ENCODE measurements at places on chromosomes 12 and 14. TPM values are rescaled to one million over a fixed set of nuclear protein-coding genes. Genes with fewer than 3 reads are reported as not detected.

DNA sequence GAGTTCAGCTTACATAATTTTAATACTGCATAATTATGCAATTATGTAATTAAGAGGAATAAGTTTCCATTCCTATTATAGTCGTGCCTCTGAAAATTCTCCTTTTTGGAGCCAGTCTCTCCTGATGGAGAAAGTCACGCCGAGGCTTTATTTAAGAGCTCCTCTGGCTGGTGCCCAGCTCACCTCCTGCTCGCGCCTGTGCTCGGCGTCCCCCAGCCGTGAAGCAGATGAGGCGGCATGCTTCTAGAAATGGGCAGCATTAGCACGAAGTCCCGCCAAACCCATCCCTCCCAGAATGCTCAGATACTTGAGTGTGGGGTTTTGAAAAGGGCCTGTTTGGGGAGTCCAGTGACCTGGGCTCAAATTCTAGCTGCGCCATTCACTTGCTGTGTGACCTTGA is 153.0 kb downstream of the PHETA1 start:
- H3K27ac ChIP-seq, result no peak overlapping the region
- H3K36me3 ChIP-seq, result no peaks in the 10 kb centered on the region
- DNase-seq, result no peak
- no peak overlapping the region for H3K4me3 ChIP-seq
- H3K27me3 ChIP-seq, result no peaks in the 10 kb centered on the region
- no peaks in the 10 kb centered on the region for H3K4me1 ChIP-seq

DNA sequence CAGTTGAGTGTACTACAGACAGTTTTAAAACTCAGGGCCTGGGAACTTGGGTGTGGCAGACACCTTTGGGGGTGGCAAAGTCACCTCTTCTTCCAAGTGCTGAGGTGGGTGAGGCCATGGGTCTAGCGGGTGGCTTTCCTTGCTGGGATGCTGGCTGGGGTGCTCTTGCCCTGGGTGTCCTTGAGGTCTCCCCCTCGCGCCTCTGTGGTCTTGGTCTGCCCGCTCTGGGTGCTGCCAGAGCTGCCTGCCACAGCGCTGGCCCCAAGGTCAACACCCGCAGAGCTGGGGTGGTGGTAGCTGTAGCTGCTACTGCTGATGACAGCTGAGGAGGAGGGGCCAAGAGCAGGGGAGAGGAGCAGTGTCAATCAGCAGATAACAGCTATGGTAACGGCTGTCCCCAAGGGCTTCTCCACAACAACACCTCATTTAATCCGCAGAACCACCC is 6.8 kb downstream of the KRT74 start:
- no peak for DNase-seq
- no peaks in the 10 kb centered on the region for H3K27me3 ChIP-seq
- H3K4me3 ChIP-seq, result no peak overlapping the region
- H3K36me3 ChIP-seq, result no peaks in the 10 kb centered on the region
- no peak overlapping the region for H3K27ac ChIP-seq

DNA sequence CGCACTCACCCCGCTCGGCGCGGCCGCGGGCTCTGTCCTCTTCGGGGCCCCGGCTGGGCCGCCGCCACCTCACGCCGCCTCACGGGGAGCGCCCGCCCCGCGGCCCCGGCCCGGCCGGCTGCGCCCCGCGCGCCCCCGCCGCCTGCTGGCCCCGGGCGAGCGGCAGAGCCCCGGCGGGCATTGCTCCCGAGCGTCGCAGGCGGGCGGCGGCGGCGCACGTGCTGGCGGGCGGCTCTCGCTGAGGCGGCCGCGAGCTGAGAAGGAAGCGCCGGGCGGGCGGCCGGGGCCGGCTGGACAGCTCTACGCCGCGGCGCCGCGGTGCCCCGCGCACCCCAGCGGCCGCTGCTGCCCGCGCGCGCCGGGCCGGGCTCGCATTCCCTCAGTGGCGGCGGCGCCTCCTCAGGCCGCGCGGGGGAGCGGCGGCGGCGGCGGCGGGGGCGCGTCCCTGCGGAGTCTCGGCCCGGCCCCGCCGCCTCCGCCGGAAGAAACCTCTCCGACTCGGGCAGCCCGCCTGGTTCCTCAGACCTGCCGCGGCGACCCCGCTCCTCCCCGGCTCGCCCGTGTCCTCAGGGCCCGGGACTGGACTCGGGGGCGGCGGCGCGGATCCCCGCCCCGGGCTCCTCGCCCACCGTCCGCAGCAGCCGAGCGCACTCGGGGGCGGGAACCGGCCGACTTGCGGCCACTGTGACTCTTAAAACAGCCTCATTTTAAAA is at the start of gene PITPNM2:
TSS of gene PITPNM2 (minus strand) at position 347 of the 713 bp plus-strand sequence. CDS start 116,500 bp downstream, outside the sequence.
- DNase-seq, result peak; percentile 79
- H3K36me3 ChIP-seq, result no peaks in the 10 kb centered on the region
- peak within 1 kb of the TSS; percentile 88 for H3K27ac ChIP-seq
- peak within 1 kb of the TSS; percentile 82 for H3K4me3 ChIP-seq
- peaks cover 2% of the 10 kb centered on the region for H3K4me1 ChIP-seq

GRCh38 chr14:45381091-45381490 is 128.1 kb upstream of the MIS18BP1 start:
- H3K4me1 ChIP-seq, result no peaks in the 10 kb centered on the region
- DNase-seq, result no peak
- H3K4me3 ChIP-seq, result no peak overlapping the region
- no peaks in the 10 kb centered on the region for H3K36me3 ChIP-seq

DNA sequence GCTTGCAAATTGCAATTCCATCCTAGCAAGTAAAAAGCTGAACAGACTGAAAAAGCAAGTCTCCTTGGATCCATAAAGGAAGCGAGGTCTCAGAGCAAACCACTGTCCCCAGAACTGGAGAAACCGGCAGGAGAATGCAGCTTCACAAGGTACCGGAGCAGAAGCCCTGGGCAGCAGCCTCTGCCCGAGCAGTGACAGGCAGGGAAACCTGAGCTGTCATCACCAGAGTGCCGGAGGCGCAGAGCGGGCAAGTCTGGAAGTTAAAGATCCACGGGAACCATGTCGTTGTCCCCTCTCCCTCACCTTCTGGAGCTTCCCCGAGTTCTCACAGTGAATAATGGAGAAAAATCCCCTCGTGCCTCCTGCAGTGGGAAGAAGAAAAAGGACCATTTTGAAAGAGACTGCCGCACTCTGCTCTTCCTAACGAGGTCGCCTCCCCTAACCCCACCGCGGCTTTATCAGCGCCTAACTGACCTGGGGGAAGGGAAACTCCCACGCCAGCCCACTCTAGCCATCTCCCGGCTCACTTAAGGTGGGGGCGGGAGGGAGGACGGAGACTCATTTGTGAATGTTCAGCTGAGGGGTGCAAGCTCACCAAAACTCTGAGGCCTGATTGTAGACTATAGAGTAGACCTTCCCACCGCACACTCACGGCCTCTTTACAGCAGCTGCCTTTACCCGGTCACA is 27.8 kb downstream of the FBXL14 start:
- no peaks in the 10 kb centered on the region for H3K36me3 ChIP-seq
- H3K27ac ChIP-seq, result no peak overlapping the region
- DNase-seq, result no peak
- no peaks in the 10 kb centered on the region for H3K27me3 ChIP-seq

DNA sequence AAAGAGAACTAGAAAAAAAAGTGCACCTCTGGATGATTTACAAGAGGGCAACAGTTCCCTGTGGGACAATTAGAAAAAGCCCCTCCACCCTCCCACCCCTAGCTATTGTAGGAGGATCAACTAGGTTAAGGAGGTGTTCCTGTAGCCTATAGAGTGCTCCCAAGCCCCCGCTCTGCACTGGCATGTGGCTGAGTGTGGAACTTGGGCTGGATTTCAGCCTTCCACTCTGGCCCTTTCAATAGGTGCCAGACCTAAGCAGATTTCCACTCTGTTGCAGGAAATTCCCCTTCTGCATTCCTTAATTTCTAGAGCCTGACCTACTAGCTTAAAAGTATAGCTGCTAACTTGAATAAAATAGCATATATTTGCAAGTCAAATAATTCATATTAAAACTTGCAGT is 2.8 kb downstream of the NFATC4 start:
- H3K27ac ChIP-seq, result peak overlapping the region; percentile 96
- no peaks in the 10 kb centered on the region for H3K27me3 ChIP-seq
- H3K36me3 ChIP-seq, result peaks cover 3% of the 10 kb centered on the region
- no peak overlapping the region for H3K4me3 ChIP-seq

GRCh38 chr14:96217376-96217913 is 12.8 kb downstream of the BDKRB2 start:
- no peak for DNase-seq
- no peak overlapping the region for H3K4me3 ChIP-seq
- no peaks in the 10 kb centered on the region for H3K27me3 ChIP-seq
- H3K27ac ChIP-seq, result no peak overlapping the region
- H3K36me3 ChIP-seq, result no peaks in the 10 kb centered on the region

- no peak overlapping the region for H3K4me3 ChIP-seq
- H3K4me1 ChIP-seq, result no peaks in the 10 kb centered on the region
Observed at GRCh38 chr14:51260225-51260624, 20.2 kb downstream of the TMX1 start.

DNA sequence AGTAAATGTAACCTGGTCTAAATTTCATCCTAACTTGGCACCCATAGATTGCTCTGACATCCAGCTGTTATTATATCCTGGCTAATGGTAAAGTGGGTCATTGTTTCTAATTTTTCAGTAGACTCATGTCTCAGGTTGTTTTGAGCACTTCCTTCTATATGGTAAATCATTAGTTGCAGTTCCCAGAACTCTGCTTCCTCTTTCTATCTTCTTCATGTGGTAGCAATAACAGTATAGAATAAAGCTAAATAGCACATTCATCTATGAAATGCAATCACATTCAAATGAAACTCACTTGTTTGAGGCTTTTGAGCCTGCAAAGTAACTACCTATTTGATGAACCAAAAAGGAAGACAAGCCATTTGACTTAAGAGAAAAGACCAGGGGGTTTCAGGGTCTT is 65.1 kb upstream of the GZMB start:
- no peak overlapping the region for H3K27ac ChIP-seq
- H3K4me3 ChIP-seq, result no peak overlapping the region
- H3K4me1 ChIP-seq, result no peaks in the 10 kb centered on the region

DNA sequence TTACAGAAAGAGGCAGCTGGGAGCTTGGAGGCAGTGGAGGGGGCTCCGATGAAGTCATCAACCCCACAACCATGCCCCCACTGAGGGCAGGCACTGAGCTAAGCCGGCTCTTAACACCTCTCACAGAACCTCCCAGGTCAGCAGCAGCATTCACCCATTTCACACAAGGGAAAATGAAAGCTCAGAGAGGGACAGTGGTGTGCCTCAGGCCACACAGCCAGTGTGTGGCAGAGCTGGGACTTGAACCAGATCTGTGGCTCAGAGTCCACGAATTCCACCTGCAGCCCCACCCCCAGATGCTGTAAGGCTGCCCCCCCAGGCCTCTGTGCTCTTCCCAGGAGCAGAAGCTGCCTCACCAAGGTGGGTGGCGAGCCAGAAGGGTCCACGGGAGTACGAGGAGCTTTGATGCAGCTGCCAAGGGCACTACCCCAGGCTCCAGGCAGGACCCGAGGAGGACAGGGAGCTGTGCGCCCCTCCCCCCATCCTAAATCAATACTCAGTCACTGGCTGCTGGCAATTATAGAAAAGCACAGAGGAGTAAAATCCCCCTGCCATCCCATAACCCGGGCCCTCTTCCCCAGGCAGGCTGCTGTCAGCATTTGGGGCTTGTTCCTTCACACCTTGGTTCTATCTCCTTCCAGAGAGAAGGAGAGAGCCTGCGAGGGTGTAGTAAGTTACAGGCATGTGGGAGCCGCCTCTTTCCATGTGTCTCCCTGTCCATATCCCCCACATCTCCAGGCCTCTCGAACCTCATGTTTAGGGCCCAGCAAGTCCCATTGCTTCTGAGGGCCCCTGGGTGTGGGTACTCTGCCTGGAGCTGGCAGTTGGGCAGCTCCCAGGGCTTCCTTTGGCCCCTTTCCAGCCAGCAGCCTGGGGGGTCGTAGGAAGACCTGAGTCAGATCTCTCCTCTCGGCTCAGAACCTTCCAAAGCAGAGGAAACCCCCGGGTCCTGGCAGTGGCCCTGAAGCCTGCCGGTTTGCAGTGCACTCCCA is 47.6 kb downstream of the FAM222A start:
- no peaks in the 10 kb centered on the region for H3K27me3 ChIP-seq
- H3K27ac ChIP-seq, result no peak overlapping the region
- DNase-seq, result no peak
- H3K36me3 ChIP-seq, result no peaks in the 10 kb centered on the region
- no peaks in the 10 kb centered on the region for H3K4me1 ChIP-seq

DNA sequence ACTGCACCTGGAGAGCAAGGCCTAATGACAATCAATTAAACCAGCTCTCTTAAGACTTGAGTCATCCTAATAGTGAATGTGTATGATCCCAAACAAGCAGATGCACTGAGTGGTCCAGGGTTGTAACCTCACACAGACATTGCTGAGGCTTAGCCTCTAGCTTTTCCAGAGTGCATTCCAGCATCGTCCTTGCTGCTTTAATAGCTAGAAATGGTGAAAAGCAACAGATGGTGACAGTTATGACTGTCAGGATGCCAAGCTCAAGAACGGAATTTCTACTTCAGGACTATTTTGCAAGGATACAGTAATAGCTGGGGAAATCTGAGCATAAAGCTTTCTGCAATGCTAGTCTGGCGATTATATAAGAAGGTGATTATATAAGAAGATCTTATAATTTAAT is 34.6 kb downstream of the PTPRR start:
- no peak overlapping the region for H3K4me3 ChIP-seq
- no peaks in the 10 kb centered on the region for H3K36me3 ChIP-seq
- no peak for DNase-seq
- no peaks in the 10 kb centered on the region for H3K4me1 ChIP-seq

GRCh38 chr12:47396902-47397663 is 308.7 kb downstream of the RPAP3 start:
- no peak overlapping the region for H3K4me3 ChIP-seq
- no peaks in the 10 kb centered on the region for H3K4me1 ChIP-seq
- no peaks in the 10 kb centered on the region for H3K36me3 ChIP-seq
- no peak for DNase-seq

The NRXN3 gene
- total RNA-seq, result 21.0 TPM

The ATG14 gene
- total RNA-seq, result 8.4 TPM

The TAS2R50 gene
- not detected for total RNA-seq

The RTL1 gene
- total RNA-seq, result not detected

The CCDC198 gene
- total RNA-seq, result not detected

The IQSEC3 gene
- 0.53 TPM for total RNA-seq

The CLEC7A gene
- 6.0 TPM for total RNA-seq

The SPIC gene
- total RNA-seq, result not detected

Measured in ascending aorta (tissue), 2 donors.